Effector CD8-positive, alpha-beta T cell (primary cell): ENCODE measurements at places on chromosomes 11 and 22.

GRCh38 chr11:65595131-65595530 lies 469 bp downstream of the KCNK7 start:
- DNase-seq = no peak

DNA sequence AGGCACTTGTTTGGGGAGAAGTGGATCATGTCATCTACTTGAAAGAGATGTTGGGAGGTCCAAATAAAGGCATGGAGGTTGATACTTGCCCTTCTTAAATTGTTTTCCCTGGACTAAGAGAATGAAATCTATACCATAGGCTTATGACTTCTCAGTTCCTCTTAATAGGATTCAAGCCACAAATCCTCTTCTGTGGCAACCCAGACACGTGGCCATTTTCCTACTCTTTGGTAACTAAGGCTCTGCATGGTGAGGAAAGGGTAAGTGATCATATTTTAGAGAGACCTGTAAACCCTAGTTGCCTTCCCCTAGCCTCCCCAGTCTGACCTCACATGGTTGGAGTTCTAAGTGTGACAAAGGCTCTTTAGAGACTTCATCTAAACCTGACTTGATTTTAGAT lies 72.9 kb upstream of the CD44 start:
- no peak for DNase-seq

DNA sequence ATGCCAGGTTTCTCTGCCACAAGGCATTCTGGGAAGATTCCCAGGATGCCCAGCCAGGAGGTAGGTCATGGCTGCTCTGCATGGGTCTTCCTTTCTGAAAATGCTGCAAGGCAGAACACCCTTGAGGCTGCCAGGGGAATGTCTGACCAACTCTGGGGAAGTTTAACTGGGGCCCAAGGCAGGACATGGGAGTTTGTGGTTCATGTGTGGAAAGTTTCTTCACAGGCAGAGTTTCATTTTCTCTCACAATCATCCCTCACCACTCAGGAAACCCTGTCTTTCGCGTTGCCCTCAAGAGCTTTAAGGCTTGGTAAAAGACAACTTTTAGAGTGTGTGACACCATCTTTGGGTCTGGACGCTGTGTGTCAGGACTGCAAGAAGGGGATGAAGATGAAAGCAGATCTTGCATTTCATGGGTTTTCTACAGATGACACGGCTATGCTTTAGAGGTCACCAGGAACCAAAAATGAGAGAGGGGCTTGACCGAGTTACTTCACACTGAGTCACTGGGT lies 133.5 kb downstream of the CD44 start:
- no peak for DNase-seq

DNA sequence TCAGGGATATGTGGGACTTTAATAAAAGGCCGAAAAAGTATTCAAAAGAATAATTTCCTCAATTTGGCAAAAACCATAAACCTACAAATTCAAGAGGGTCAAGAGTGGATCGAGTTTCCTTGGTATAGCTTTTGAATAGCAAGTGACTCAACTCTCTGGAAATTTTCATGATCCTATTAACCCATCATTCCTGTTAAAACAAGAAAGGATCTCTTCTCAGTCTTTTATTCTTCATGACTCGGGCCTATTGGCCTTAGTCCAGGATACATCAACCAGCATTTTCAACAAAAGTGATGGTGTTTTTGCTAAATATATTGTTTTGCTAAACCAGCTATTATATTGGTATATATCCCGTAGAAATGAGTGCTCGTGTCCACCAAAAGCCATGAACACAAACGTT lies 110.3 kb downstream of the ATXN10 start:
- DNase-seq = no peak

DNA sequence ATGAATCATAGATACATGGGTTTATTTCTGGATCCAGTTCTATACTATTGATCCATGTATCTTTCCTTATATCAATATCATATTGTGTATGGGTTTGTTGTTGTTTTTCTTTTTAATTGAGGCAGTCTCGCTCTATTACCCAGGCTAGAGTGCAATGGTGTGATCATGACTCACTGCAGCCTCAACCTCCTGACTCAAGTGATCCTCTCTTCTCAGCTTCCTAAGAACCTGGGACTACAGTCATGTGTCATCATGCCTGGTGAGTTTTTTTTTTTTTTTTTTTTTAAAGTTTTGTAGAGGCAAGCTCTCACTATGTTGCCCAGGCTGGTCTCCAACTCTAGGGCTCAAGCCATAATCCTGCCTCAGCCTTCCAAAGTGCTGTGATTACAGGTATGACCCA lies 1589.4 kb upstream of the TENM4 start:
- DNase-seq = no peak

DNA sequence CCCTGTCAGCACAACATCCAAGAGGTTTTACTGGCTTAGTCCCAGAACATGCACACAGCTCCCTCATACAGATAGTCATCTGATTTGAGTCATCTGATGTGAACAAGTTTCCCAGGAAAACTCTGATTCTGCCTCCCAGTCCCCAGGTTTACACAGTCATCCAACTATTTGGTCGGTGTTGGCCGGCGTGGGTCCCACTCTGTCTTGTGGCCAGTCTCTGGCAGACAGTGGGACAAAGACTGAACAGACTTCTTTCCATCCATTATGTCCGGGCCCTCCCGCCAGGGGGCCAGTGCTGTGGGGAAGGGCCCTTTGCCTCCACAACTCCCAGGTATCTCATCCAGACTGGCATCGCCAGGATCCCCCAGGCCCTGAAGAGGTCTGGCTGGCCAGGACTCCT lies 60.0 kb downstream of the BTG4 start:
- no peak for DNase-seq

DNA sequence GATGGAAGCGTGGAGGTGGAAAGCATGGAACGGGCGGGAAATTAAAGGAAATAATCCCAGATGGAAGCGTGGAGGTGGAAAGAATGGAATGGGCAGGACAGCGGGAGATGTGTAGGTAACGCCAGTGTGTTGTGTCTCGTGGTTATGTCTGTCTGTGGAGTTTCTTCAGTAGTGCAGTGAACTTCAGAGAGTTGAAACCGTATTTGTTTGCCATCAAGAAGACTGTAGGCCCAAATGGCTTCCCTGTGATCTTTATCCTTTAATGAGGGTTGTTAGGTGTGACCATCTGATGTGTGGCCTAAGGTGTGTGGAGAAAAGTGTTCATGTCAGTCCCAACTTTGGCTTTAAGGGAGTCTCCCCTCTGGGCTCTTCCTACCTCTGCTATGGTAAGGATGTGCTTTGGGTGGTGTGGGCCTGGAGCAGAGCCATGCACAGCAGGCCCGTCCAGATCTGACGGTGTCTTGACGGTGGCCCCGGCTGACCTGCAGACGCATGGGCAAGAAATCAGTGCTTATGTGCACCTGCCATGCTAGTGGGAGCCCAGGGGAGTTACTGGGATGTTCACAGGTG lies 39.6 kb downstream of the AP2A2 start:
- DNase-seq = no peak

DNA sequence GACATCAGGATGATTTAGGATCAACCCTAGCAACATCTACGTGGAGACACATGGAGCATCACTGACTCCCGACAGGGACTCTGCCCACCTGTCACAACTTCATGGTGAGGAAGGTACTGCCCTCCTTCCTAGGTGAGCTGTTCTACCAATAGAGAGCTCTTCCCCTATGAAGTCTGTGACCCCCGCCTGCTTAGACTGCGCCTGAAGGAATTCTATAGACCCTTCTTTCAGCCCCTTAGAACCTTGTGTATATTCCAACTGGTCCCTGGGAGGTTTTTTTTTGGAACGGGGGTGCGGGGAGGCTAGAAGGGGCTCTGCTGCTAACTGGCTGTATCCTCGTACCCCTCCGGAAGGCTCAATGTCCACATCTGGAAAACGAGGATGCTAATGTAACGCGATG lies 566 bp downstream of the INTS4 start:
- no peak for DNase-seq

GRCh38 chr11:1532014-1532586 lies 40.0 kb downstream of the DUSP8 start:
- DNase-seq = no peak

GRCh38 chr11:12667646-12668045 lies 6.6 kb upstream of the TEAD1 start:
- no peak for DNase-seq

DNA sequence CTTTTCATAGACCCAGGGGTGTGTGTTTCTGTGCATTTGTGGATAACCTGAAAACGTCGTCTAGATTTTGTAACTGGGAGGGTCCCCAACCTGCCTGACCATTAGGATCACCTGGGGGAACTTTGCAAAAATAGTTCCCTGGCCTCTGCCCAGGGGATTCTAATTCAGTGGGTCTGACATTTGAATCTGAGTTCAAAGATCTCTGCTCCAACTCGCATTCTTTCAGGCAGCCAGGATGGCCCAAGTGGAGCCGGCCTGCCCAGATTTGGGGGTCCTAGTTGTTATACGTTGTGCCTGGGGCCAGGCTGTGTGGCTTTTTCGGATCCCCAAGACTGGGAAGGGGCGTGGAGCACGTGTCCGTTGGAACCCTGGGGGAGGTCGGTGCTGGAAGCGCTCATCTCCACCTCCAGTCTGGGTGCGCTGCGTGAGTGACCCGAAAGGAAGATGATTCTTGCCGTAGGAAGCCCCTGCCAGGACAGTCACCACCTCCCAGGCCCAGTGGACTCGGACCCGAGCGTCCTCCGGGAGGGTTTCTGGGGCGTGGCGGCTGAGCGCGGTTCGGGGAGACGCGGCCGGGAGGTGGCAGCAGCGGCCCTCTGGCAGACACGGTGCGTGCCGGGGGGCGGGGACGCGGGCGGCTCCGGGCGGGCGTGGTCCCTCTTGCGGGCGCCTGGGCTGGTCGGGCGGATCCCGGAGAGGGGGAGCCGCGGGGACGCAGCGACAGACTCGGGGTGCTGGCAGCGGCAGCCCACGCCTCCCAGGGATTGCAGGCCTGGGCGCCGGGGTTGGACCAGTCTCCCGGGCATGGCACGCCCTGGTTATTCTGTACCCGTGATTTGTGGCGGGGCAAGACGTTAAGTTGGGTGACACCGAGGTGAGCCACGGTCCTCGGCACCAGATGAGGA lies 29.2 kb upstream of the PLET1 start:
- DNase-seq = peak; percentile 71

GRCh38 chr11:121863126-121863525 lies 252.9 kb downstream of the BLID start:
- no peak for DNase-seq
